ENCODE measurements at places on chromosomes 3 and 15. TPM values are rescaled to one million over a fixed set of nuclear protein-coding genes. Genes with fewer than 3 reads are reported as not detected.

HTR3E gene
- not detected for total RNA-seq

CELSR3 gene
- 15.2 TPM for total RNA-seq

NBEAL2 gene
- total RNA-seq = 115 TPM

MESP2 gene
- not detected for total RNA-seq

SLC28A1 gene
- not detected for total RNA-seq

GRCh38 chr15:73700041-73700842 lies 16.1 kb downstream of the CD276 start:
- DNase-seq = peak; percentile 93

DNA sequence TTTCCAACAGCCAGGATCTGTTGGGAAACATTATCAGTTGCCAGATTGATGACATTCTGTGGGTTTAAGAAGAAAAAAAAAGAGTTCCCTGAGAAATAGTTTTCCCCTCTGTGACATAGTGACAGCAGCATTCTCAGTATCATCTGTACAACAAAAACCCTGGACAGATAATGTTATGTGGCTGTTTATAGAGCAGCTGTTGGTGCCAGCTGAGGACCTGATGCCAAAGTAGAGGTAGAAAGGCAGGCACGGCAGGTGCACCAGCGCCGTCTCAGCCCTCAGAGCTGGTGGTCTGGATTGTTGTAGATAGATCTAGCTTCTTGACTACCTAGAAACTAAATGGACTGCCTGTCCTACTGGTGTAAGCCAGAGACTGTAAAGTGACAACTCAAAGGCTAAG lies 56.2 kb upstream of the FILIP1L start:
- no peak for DNase-seq

DNA sequence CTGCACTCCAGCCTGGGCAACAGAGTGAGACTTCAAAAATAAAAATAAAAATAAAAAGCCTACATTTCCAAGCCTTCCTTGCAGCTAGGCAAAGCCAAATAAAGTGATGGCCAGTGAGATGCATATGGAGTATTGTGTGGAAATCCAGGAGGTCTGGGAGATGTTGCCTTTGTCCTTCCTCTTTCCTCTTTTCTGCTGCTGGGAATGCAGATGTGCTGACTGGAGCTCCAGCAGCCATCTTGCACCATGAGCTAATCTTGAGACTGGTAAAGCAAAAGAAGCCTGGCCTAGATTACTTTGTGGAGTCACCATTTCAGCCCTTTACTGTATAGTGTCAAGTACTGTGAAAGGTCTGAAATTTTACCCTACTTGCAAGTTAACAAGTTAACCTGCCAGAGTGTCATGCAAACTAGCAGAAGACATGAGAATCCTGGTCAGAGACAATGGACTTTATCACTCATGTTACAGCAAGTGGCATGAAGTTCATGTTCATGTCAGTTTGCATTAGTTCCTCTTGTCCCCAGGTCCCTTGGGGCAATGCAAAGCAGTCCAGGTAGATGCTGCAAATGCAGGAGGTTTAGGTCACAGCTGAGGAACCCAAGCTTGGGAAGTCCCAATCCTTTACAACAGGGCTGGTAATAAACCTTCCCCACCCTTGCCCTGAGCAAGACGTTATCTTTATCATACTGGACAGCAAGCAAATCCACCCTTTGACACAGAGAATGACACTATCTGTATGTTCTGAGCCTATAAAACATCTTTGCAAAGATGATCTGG lies 103.1 kb downstream of the TLE3 start:
- DNase-seq = no peak

DNA sequence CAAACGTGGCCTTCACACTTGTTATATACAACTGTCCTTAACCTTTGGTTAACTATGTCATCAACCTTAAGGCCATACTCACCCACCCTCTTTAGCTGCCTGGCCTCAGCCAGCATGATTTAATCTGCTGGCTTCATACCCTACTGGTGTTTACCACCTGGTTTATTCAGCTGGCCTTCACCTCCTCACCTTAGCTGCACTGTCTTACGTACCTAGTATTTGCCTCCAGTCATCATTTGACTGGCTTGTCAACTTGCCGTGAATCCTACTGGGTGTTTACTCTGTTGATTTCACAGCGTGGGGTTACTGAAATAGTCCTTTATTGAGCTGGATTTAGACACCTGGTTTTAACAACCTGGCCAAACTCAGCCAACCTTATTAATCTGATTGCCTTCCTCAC lies 102.8 kb downstream of the IL12A start:
- DNase-seq = no peak

GRCh38 chr3:152252755-152253154 lies 16.0 kb upstream of the MBNL1 start:
- no peak for DNase-seq

DNA sequence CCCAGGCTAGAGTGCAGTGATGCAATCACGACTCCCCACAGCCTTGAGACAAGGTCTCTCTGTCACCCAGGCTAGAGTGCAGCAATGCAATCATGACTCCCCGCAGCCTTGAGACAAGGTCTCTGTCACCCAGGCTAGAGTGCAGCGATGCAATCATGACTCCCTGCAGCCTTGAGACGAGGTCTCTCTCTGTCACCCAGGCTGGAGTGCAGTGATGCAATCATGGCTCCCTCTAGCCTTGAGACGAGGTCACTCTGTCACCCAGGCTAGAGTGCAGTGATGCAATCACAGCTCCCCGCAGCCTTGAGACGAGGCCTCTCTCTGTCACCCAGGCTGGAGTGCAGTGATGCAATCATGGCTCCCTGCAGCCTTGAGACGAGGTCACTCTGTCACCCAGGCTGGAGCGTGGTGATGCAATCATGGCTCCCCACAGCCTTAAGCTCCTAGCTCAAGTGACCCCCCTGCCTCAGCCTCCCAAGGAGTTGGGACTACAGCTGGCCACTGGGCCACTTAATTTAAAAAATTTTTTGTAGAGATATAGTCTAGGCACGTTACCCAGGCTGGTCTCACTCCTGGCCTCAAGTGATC lies 26.1 kb downstream of the TFRC start:
- no peak for DNase-seq

DNA sequence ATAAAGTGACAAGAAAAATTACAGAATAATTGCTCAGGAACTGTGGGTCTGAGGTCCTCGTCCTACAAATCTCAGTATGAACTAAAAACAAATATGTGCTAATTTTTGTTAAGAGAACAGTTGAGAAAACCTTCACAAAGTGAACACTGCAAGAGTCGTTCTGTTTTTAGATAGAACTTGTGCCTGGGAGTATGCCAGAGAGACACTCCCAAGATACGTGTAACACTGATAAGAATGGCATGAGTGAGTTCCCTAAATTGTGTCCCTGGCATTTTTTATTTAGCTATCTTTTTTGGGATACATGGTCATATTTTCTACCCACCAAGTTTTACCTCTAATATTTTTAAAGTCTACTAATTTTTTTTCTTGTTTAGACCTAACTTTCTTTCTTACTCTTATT lies 860.0 kb upstream of the NR2F2 start:
- DNase-seq = no peak

- DNase-seq = no peak
These were observed 526.5 kb upstream of the PROK2 start for GRCh38 chr3:72311425-72311824.

DNA sequence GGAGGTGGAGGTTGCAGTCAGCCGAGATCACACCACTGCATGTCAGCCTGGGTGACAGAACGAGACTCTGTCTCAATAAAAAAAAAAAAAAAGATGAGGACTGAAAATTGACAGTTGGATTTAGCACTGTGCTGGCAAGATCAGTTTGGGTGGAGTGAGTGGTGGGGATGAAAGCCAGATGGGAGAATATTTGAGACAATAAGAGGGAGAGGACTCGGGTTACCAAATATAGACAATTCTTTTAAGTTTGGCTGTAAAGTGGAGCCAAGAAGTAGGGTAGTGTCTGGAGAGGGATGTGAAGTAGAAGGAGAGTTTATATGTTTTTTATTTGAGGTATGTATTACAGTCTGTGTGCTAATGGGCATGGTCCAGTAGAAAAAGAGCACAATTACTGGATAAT lies 20.4 kb downstream of the TMOD3 start:
- DNase-seq = no peak

DNA sequence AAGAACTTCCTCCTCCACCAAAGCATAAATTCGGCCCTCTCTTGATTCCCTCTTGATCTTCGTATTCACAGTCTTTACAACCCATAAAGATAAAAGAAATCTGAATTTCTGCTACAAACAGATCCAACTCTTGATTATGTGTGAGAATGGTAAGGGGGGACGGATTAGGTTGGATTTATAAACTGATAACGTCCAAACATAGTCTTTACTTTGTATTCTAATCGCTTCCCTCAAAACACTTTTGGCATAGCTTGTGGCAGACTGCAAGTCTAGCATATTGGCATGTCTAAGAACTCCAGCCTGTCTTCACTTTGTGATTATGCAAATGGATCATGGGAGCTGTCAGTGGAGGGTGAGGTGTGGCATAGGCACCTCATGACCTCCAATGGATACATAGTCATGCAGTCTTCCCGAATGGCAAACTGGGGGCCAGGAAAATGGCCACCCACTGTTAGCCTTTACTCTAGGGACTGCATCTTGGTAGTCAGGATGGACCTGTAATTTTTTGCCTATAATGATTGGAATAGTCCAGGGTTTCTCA lies 24.3 kb upstream of the GPR171 start:
- no peak for DNase-seq

Data from activated CD4-positive, alpha-beta T cell treated with anti-CD3 and anti-CD28 coated beads, Interleukin-2, amount 10 ng/mL, durations not matched to agents 24 days and 14 days (primary cell).